ENCODE measurements at places on chromosomes 3 and 15.

DNA sequence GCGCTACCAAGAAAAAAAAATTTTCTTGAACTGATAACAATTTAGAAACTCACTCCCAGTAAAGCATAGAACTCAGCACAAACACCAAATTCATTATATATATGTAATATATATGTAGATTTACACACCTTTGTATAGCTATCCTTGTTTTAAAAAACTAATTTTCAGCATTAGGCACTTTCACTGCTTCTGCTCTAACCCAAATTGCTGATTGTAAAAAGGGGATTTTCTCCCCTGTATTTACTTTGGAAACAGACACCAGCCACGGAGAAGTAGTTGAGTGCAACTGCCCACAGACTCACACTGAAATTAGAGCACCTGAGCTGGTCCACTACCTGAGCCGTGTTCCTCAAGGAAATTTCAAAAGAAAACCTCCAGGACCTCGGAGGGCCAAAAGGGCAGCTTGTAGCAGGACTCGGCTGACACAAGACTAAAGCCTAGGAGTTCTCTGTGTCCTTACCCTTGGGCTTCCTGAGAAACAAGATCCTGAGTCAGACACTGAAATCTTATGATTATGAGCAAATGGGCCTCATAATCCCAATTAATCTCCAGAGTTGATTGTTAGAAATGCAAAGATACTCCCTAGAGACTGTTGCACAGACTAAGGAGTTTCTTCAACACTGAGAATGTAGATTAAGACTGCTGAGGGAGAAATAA, 106.0 kb downstream of the TNIK start:
- no peak for DNase-seq

DNA sequence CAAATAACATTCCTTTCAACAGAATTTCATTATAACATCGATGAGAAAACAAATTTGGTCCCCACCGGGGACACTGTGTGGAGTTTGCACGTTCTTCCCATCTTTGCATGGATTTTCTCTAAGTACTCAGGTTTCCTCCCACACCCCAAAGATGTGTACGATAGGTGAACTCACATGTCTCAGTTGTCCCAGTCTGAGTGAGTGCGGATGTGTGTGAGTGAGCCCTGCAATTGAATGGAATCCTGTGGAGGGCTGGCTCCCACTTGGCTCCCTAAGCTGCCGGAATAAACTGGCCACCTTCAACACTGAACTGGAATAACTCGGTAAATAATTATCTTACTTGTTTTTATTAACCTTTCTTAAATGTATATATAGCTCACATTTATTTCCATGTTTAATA, 77.0 kb downstream of the TRANK1 start:
- DNase-seq, result no peak

- DNase-seq, result no peak
These were observed 625.5 kb downstream of the NAALADL2 start for GRCh38 chr3:175484666-175485065.

GRCh38 chr3:141305436-141305835, 62.9 kb upstream of the ZBTB38 start:
- no peak for DNase-seq

- DNase-seq, result no peak
These were observed 56.5 kb downstream of the VPS8 start for GRCh38 chr3:184868477-184868876.

DNA sequence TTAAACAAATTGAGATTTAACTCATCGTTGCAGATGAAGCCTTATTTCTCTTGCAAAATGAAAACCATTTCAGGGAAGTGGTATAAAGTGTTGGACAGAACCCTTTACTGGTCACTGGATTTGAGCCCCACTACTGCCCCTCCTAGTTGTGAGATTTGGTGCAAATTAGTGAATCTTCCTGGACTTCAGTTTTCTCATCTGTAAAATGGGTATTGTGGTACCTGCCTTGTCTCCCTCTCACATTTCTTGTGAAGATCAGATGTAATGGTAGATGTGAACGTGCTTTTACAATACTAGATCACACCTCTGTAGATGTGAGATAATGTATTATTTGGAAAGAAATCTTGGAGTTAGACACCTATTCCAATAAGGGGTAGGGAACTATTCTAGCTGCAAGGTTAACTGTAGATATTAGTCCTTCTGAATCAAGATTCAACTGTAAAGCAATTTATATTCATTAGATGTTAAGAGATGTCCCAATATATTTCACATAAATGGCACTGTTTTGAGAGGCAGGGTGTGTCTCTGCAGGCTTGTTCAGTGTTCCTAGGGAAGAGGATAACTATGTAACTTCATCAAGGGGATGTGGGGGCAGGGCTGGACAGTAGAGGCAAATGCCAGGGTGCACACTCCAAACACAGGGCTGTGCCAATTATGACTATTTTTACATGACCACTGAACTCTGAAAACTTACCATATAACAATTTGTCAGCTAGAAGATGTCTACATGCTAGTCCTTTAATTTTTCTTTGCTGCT, 112.4 kb upstream of the PFN2 start:
- no peak for DNase-seq

DNA sequence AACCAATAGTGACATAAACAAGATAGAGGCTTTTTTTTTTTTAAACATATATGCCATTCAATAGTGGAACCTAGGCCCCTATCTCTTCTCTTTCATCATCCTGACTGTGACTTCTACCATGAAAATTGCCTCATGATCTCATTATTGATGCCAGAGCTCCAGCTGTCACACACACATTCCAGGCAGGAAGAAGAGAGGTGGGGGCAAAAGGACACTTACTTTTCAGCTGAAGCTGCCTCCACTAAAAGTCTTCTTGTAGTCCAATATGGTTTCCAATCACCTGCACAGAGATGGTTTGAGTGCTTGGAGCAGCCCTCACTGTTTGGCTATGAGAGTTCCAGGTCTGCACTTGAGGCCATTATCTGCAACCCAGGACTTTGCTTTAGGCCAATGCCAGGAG, 45.0 kb downstream of the CLEC3B start:
- no peak for DNase-seq

- no peak for DNase-seq
These were observed 14.6 kb downstream of the RAB7A start for GRCh38 chr3:128740621-128741020.

- DNase-seq, result no peak
These were observed 243.2 kb upstream of the NR2F2 start for GRCh38 chr15:96087180-96087884.

- DNase-seq, result no peak
These were observed 12.7 kb downstream of the SEMA3F start for GRCh38 chr3:50167841-50168209.

DNA sequence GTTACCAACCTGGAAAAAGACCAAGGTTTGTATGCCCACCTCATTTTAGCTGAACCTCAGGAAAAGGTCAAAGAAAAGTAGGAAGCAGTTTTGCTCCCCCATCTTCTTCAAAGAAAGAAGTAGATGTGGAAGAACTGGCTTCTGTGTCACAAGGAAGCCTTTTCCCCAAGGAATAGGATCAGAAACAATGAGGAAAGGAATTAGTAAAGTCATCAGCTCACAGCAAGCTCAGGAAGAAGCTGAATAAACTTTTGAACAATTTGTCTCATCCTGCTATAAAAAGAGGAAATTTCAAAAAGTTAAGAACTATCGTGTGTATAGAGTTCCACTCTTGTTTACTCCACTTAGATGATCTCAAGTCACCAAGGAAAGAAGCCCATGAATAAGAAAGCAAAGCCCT, 174.2 kb downstream of the PDE8A start:
- DNase-seq, result no peak

DNA sequence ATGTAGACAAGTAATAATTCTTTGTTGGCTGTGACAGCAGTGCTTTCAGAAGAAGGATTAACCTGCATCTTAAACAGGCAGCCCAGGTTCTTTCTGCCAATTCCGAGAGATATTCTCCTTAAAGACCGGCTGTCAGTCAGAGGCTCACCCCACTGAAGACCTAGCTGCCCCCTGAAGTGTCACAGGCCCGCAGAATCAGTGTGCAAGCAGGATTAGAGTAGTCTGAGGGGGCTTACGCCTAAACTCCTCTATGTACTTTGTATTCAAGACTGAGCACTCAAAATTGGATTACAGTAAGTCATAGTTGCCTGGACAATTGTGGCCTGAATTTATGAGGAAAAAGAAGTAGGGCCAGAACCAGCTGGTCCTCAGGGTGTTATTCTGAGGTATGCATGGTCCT, 342.9 kb downstream of the CLSTN2 start:
- DNase-seq, result no peak

DNA sequence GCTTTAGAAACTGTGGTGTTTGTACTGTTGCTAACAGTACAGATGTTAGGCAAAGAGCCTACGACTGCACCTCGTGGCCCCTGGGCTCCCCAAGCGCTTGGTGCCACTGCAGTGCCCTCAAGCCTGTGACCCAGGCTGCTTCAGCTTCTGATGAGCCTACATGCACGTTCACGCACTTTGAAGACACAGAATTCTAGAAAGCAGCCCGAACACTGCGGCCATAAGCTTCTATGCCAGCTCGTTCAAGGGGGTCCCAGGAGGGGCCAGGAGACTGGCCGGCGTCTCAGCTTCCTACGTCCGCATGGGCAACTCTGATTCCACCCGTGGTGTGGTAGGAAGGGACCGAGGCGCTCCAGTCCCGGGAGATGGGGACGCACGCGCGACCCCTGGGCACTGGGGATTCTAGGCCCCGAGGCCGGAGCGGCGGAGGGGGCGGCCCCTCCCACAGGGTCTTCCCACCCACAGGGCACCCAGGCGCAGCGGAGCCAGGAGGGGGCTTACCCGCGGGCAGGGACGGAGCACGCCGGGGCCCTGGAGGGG, 653 bp downstream of the MYO5C start:
- no peak for DNase-seq

GRCh38 chr3:54243056-54243931, 120.9 kb downstream of the CACNA2D3 start:
- DNase-seq, result no peak

GRCh38 chr3:52291508-52292181, 4.0 kb downstream of the GLYCTK start:
- DNase-seq, result peak; percentile 52

GRCh38 chr3:55818485-55818884, 331.4 kb upstream of the WNT5A start:
- no peak for DNase-seq

GRCh38 chr15:39273717-39274411, 307.0 kb upstream of the THBS1 start:
- DNase-seq, result no peak

DNA sequence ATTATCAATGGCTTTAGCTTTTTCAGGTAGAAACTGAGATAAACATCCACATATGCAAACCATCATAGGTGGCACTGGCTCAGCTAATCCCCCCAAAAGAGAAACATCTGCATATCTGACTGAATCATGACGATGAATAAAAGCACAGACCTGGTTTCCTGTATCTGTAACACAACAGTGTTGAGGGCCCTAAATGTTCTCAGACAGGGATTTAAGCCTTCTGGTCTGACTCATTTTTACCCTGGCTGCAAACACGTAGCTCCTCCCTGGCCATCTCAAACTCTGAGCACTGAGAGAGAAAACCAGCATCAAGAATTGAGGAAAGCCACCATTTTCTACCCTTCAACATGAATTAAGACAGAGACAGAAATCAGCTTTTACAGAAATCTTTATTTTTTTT, 35.2 kb downstream of the GLB1 start:
- DNase-seq, result peak; percentile 58

GRCh38 chr15:80925597-80926059, 64.0 kb downstream of the MESD start:
- DNase-seq, result no peak

GRCh38 chr3:58580826-58581327, 3.7 kb upstream of the FAM107A start:
- no peak for DNase-seq

- DNase-seq, result peak; percentile 2
These were observed 32.2 kb downstream of the GPR176 start for GRCh38 chr15:39887832-39888231.

GRCh38 chr3:47583320-47584075, 4.8 kb upstream of the CSPG5 start:
- no peak for DNase-seq

DNA sequence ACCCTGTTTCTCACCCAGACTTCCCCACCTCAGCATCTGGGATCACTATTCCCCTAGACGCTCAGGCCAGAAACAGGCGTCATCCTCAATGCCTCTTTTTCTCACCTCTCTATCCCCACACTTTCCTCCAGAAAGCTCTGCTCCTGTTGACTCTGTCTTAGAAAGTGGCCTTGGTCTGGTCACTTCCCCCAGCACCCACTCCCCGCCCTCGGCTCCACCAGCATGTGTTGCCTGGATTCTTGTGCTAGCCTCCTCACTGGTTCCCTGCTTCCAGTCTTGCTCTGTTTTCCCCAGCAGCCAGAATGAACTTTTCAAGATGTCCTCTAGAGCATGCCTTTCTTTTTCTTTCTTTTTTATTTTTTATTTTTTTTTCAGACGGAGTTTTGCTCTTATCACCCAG, 39.7 kb upstream of the ESYT3 start:
- DNase-seq, result no peak

DNA sequence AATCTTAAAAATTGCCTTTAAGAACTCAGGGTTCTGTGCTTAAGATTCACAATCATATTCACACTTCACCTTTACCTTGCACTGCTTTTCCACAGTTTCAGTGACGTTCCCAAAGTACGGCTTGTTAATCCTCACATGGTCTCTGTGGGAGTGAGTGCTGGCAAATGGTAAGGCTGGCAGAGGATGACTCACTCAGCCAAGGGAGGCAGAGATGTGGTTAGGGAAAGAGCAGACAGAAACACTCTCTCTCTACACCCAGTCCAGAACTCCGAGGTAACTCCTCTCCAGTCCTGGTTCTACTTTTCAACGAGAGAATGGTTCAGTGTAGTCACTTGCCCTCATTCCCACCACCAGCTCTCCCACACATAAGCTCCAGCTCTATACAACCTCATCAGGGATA, 33.1 kb downstream of the RASGRP1 start:
- DNase-seq, result no peak

DNA sequence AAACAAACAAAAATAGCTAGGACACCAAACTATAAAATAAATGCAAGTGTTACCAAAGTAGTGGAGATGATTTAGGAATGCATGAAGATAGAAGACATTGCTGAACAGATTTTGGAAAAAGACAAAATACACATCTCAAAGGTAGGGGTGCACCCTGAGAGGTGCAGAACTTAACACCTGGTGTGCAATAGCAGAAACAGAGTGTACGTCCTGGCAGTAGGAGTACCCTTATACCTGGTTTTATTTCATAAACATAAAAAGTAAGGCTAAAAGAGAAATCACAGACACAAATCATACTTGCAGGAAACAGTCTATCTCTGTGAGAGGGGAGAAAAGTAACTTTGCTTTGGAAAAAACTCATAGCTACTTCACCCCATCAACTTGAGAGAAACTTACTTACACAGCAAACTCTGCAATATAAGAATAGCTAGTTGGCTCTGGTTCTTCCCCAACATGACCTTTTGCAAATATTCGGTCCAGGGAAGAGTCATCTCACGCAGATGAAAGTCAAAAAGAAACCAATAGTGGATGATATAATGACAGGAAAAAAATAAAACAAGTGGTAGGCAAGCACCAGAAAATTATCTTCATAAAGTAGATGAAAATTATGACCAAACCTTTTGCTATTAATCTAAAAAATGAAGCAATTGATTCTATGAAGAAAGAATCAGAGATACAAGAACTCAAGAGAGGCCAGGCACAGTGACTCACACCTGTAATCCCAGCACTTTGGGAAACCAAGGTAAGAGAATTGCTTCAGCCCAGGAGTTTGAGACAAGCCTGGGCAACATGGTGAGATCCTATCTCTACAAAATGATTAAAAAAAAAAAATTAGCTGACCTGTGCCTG, 108.9 kb upstream of the BNIP2 start:
- DNase-seq, result no peak

- no peak for DNase-seq
These were observed 344.7 kb upstream of the TPRG1 start for GRCh38 chr3:188827103-188827502.

- peak; percentile 59 for DNase-seq
These were observed 42.5 kb downstream of the TAMM41 start for GRCh38 chr3:11803977-11804892.

GRCh38 chr3:186760141-186760833, 23.1 kb upstream of the EIF4A2 start:
- no peak for DNase-seq
